Activated CD4-positive, alpha-beta T cell treated with anti-CD3 and anti-CD28 coated beads, Interleukin-2, amount 50 U/mL, for 16 hours (primary cell): ENCODE measurements at places on chromosomes 7 and 10.

DNA sequence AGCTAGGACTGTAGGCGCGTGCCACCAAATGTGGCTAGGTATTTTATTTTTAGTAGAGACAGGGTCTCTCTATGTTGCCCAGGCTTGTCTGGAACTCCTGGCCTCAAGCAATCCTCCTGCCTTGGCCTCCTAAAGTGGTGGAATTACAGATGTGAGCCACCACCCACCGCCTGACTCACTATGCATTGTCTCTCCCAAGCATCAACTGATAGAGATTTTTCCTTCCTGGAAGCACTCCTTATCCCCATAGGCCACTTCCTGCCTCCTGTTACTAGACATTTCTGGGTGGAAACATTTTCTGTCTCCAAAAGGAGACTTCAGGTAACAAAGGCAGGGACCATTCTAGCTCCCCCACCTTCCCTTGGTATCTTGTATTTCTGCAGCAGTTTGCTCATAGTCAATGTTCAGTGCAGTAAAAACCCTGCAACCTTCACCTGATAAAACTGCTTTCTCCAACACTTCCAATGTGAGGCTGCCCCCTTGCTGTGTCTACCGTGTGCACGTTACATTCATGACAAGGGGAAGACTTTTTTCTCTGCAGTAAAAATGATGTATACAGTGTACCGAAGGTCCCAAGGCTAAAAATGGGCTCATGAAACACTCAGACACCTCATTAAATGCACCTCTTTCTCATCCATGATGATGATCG, 84.9 kb downstream of the NHLRC2 start:
- DNase-seq = no peak

GRCh38 chr7:121390617-121391016, 5.5 kb downstream of the FAM3C start:
- no peak for DNase-seq

GRCh38 chr7:46058086-46058823, 137.2 kb upstream of the IGFBP3 start:
- peak; percentile 18 for DNase-seq

DNA sequence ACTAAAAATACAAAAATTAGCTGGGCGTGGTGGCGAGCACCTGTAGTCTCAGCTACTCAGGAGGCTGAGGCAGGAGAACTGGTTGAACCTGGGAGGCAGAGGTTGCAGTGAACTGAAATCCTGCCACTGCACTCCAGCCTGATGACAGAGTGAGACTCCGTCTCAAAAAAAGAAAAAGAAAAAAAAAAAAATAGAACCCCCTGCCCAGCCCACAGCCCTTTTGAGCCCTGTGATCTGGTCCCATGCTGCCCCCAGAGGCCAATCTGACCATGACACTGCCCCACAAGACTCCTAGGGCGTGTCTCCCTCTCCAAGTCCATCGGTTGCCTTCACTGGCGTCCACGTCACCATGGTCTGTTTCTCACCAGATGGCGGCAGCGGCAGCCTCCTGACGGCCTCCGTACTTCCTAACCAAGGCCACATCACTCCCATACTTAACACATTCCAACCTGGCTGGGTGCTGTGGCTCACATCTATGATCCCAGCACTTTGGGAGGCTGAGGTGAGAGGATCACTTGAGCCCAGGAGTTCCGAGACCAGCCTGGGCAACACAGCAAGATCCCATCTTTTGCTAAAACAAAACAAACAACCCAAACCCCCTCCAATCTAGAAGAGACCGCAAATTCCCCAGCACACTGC, 18.0 kb downstream of the STX1A start:
- DNase-seq = no peak

GRCh38 chr7:70193514-70193913, 595.2 kb downstream of the AUTS2 start:
- no peak for DNase-seq

DNA sequence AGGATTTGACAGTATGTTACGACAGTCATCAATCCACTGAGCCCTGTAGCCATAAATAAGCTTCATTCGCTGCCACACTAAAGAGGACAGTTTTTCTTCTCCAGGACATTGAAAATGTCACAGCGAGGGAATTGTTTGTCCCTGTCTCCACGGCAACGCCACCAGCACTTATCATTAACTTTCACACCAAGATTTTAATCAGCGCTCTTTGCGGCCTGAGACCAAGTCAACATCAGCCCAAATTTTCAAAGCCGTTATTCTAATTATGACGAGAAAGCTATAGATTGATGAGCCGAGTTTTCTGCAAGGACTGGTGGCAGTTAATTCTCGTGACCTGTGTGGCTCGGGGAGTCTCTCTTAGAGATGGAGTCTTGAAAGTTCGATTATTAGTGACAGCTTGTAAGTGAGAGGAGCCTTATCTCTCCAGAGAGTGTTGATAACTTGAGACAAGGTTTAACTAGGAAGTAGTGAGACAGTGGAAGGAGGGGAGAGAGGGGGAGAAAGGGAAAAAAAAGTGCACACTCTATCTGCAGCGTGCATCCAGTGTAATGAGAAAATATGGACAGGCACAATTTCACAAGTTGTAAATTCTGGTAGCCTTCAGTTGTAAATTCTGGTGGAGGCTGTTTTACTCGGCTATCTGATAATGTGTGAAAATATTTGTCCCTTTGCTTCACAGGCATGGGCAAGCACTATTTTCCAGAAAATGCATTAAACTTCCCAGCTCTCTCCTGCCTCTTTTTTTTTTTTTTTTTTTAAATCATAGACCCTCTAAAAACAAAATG, 473.3 kb downstream of the LRMDA start:
- DNase-seq = no peak

- DNase-seq = no peak
These were observed 1.2 kb upstream of the EVX1 start for GRCh38 chr7:27241189-27242056.

DNA sequence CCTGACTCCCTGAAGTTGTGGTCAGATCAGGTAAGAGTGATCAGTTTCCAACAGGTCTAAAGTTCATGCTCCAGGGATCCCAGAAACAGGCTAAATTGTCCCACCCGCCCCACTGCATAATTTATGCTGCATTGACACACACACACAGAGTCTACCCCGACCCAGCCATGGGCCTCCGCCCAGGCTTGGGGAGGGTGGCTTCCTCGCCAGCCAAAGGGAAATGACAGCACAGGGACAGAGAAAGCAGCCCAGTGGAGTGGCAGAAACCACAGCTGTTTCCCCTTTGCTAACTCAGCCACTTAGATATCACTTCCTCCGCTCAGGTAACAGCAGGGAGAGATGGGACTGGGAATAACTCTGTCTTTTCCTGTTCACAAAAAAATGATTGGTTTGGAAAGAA, 9.4 kb downstream of the SH3PXD2A start:
- DNase-seq = peak; percentile 26

DNA sequence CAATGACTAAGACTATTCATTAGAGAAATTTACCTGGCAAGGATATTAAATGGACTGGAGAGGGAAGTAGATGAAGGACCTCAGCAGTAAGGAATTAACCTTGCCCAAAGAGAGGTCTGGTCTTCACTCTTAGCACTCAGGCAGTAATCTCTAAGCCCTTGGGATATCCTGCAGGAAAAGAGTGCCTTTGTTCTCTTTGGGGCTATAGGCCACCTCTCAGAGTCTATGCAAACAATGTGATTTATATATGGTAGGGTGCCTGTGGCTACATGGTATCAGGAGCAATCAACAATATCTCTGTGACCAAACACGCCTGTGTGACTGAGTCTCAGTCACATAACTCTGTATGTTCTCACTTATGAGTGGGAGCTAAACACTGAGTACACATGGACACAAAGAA, 154.7 kb upstream of the CDK1 start:
- DNase-seq = no peak

DNA sequence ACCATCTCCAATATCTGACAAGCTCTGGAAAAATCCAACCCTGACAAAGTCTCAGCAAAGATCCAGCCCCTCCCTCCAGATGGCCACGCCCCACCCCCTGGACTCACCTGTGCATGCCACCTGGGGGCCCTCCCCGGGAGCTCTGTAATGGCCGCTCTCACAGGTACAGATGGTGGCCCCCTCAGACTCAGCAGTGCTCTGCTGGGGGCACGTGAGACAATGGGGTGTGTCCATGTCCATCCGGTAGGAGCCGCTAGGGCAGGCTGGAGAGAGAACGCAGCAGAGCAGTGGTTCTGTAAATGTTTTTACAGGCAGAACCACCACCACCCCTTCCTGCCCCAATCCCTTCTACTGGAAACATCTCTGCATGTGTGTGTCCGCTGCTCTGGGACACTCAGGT, 9.5 kb downstream of the EPHA1 start:
- no peak for DNase-seq

DNA sequence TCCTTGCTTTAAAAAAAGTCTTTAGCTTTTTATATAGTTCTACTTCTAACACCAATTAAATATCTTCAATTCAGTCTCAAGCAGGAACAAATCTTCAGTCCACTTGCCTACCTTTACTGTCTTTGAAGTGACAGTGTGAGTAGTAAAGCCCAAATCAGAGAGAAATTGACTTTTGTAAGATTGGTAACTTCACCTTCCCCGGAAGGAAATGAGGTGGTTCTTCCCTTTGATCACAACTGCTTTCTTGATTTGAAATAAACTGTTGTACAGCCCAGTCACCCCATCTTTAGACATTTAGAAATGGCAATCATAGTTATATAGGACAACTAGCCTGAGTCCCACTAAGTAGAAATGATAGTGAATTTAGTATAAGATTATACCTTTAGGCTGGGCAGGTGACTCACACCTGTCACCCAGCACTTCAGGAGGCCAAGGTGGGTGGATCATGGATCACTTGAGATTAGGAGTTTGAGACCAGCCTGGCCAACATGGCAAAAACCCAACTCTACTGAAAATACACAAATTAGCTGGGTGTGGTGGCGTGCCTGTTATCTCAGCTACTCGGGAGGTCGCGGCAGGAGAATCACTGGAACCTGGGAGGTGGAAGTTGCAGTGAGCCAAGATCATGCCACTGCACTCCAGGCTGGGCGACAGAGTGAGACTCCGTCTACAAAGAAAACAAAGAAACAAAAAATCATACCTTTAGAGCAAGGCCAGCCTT, 4.7 kb downstream of the FAS start:
- DNase-seq = peak; percentile 44

- DNase-seq = no peak
These were observed 9.9 kb downstream of the DIP2C start for GRCh38 chr10:679556-679955.

DNA sequence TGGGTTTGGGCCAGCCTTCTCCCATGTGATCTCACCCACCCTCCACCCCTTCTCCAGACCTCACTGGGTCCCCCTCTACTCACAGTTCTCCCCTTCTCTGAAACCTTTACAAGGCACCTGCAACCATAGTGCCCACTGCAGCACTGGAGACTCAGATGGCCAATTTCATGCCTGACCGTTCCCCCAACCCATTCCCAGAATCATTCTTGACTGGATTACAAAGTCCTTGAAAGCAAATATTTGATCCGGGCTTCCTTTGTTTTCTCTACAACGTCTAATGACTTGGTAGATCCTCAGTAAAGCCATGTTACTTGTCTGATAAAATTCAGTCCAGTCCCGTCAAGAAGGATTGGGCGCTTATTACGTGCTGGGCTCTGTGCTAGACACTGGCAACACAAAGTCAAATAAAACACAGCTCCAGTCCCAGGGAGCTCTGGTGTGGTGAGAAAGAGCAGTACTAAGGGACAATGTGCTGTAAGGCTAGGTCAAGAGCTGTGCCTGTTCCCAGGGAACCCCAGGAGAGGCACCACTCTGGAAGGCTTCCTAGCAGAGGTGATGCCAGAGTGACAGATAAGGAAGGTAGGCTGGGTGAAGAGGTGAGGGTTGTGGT, 36.5 kb downstream of the SH3PXD2A start:
- DNase-seq = no peak

DNA sequence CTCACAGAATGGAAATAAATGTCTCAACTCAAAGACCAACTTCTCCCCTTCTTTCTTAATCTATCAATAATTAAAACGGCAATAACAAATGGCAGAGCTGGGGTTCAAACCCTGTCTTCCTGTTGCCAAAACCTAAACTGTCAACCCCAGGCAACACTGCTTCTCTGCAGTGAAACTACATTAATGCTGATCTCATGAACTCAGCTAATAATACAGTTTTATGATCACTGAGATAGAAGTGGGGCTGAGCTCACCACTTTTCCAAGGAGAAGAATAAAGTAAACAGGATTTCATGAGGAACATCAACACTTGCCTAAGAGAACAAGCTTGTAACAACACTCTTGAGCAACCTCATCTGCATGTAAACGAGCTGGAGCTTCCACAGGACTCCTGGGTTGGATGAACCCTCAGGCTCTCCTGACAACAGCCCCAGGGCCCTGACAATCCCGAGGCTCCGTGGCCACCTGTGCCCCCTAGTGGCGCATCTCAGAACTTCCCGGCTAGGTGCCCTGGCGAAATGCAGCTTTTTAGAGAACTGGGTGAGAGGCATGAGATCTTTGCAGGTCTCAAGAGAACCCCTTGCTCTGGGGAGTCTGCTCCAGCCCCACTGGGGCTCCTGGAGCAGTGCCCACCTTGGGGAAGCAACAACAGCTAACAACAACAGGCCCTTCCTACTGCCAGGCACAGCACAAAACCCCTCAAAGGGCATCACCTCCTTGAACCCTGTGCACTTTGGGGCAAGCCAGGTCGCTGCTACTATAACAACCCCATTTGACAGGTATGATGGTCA, 169.3 kb downstream of the SH3PXD2A start:
- peak; percentile 74 for DNase-seq

DNA sequence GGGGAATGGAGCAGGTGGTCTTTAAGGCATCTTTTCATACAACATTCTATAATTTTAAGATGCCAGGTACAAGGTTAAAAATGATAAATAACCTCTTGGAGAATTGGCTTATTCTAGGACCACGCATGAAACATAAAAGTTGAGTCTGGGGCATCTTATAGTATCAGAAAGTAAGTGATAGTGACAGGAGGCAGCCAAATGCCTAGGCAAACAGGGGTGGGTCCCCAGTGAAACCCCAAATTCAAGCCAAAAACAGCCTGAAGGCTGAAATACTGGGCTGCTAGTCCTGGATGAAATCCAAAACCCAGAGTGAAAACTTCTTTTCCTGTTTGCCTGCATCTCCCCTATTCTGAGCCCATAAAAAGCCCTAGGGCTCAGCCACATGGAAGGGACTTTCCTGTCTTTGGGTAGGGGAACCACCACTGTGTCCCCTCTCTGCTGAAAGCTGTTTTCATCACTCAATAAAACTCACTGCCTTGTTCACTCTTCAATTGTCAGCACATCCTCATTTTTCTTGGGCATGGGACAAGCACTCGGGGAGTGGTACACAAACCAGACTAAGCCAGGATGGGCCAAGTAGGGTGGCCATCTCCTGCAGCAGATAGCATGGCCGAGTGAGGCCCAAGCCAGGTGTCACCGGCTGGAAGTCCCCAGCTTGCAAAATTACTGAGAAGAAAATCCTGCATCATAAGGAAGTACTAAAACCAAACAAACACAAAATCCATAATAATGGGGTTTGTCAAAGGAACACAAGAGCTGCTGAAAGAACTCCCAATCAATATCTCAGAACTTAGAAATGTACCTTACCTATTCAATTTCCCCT, 241.6 kb upstream of the GALNT17 start:
- DNase-seq = no peak

- DNase-seq = no peak
These were observed 83.9 kb downstream of the SEPTIN14 start for GRCh38 chr7:55778631-55779030.
